PC-3 (cell line): ENCODE measurements at places on chromosomes 7 and 10. TPM values are rescaled to one million over a fixed set of nuclear protein-coding genes. Genes with fewer than 3 reads are reported as not detected.

Gene KIN
- 2.4 and 7.3 TPM in 2 replicates for total RNA-seq

Gene GPR15LG
- not detected in 2 replicates for total RNA-seq

Gene VGF
- 1.6 and 2.5 TPM in 2 replicates for total RNA-seq

Gene BLNK
- total RNA-seq, result not detected in 2 replicates
